Activated naive CD8-positive, alpha-beta T cell treated with anti-CD3 and anti-CD28 coated beads for 36 hours (primary cell): ENCODE measurements at places on chromosomes 2 and 18. TPM values are rescaled to one million over a fixed set of nuclear protein-coding genes. Genes with fewer than 3 reads are reported as not detected.

DPP10 gene
- total RNA-seq = not detected

LYG2 gene
- not detected for total RNA-seq

RUFY4 gene
- total RNA-seq = 2.0 TPM

SATB2 gene
- total RNA-seq = 0.28 TPM

FRZB gene
- not detected for total RNA-seq

ANKRD30BL gene
- not detected for total RNA-seq

NR4A2 gene
- total RNA-seq = 49.9 TPM

CRACDL gene
- 0.33 TPM for total RNA-seq

FARP2 gene
- 36.8 TPM for total RNA-seq

DNA sequence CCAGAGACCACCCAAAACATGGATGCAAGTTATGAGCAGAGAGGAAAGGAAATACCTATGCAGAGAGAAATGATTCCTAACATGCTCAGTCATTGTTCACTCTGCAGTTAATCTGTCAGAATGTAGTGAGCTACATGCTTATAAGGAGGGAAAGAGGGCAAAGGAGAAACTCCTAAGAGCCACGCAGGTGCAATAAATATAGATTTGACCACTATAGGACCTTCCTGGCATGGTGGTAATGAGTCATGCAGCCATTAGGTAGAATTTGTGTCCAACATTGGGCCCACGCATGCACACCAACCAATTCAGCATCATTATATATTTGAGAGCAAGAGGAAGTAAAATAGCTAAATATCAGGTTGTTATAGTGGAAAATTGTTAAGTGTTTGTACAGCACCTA, 699.9 kb downstream of the DSC3 start:
- DNase-seq = no peak

DNA sequence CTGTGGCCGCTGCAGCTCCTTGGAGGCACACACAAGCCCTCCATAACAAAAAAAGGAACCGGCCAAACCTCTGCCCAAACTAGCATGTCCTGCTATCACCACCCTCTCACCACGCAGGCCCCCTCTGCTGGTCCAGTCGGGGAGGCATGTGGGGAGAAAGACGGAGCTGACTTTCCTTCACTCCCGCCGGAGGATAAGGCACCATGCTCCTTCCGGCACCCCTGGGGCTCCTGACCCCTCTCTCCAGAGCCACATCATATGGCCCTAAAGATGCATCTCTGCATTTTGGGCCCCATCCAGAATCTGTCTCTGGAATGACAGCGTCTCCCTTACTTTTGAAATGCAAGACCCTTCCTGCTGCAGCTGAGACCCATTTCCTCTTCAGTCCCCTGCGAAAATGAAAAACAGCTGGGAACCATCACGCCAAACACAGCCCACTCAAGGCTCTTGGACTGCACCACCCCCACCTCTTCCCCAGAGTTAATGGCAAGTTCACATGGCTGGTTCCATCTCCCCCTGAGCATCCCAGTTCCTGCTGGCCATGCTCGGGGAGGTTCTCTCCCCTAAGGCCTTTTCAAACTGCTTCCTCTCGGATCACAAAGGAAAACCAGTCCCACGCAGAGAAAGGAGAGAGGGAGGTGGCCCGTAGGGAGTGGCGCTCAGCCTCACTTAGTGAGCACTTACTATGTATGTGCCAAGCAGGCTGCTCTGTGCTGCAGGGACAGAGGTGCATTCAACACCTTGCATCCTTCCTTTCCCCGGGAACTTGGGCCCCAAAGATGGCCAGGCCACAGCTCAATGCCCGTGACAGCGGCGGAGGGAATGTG, 35.2 kb upstream of the MLPH start:
- no peak for DNase-seq

- DNase-seq = no peak
Observed at GRCh38 chr2:26578113-26578458, 63.1 kb downstream of the CIB4 start.

DNA sequence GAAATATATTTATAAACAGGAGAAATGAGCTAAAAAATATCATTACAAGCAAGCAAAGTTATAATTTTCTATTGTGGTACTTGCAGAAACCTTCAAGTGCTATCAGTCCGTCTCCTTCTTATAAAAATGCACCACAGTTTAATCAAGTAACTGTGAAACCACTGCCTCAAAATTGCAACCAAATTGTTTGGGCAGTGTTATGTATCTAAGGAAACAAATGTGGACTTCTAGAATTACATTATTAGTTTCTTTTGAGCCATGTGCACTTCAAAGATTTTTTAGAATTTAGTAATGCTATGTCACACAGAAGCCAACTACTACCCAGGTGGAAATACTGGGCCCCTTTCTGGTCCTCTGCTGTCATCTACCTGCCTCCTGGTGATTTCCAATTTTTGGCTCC, 495.6 kb downstream of the NYAP2 start:
- DNase-seq = no peak

DNA sequence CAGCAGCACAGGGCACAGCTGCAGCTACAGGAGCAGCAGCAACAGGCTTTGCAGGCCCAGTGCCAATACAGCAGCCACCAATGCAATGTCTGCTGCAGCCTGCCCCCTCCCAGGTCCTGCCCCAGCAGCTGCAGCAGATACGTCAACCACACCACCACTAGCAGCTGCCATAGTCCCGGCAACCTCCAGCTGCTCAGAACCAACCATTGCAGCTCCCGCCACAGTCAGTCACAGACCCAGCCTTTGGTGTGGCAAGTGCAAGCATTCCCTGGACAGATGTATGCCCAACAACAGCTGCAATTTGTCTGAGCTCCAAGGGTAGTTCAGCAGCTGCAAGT, 53.3 kb upstream of the TUBA3E start:
- no peak for DNase-seq

GRCh38 chr2:237315170-237315828, 98.7 kb downstream of the COL6A3 start:
- no peak for DNase-seq

- no peak for DNase-seq
Observed at GRCh38 chr2:207180741-207181140, 15.0 kb upstream of the KLF7 start.

- DNase-seq = no peak
Observed at GRCh38 chr2:173412628-173413027, 58.0 kb downstream of the CDCA7 start.

DNA sequence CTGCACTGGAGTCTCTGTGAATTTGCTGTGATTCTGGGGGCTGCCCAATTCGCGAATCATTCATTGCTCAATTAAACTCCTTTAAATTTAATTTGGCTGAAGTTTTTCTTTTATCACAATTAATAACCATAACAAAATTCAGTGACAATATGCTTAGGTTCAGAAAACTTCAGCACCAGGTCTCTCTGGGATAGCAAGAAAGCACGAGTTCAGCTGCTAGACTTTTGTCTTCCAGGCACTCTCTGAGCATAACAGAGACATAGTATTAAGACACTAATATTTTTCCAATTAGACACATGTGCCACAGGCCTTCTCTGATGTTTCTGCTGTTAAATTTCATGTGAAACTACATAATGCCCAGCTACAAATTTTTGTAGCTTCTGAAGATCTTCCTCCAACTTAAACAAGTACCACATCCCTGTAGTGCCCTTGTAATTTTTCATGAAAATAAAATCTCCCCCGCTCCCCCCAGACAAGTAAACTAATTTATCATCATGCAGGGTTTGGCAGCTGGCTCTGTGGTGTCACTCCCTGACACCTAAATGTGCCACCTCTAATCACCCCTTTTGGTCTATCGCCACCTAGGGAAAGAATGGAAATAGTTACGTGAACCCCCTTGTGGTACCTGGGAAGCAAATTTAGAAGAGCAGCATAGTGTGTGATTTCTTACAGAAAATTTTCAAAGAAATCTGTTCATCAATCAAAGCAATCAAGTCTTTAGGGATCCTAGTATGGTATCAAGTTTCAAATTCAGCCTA, 94.1 kb downstream of the CSRNP3 start:
- DNase-seq = no peak

DNA sequence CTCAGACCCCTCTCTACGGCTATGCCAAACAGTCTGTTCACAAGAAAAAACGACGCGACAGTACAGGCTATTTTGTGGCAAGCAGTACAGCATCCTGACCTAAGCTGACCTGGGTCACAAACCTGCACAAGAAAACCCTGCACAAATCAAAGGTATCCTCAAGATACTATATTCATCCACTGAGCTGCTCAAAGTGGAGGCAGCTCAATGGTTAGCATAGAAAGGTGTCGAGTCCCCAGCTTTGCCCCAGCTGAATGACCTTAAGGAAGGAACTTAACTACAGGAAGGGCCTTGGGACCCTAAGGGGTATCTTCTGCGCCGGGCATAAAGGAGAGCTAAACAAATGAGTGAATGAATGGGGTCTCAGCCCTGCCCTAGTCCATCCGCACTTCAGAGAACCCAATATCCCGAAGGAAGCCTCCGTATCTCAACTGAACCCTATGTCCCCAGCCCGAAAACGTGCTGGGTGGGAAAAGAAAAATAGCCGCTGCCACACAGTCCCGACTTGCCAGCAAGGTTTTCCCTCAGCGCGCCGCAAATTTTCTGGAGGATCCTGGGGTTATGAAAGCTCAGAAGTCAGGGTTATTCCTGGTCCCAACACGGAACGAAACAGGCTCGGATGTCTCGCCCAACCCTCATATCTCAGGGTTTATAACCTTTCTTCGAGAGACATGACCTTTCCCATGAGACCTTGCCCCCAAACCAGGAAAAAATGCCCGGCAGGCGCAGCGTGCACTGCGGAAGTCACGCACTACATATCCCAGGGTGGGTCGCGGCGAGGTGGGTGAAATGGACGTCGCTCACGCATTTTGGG, at the start of gene FASTKD1:
FASTKD1 (minus strand) TSS at position 706 of the 814 bp plus-strand sequence. CDS start 1,836 bp downstream, outside the sequence.
- peak; percentile 87 for DNase-seq

DNA sequence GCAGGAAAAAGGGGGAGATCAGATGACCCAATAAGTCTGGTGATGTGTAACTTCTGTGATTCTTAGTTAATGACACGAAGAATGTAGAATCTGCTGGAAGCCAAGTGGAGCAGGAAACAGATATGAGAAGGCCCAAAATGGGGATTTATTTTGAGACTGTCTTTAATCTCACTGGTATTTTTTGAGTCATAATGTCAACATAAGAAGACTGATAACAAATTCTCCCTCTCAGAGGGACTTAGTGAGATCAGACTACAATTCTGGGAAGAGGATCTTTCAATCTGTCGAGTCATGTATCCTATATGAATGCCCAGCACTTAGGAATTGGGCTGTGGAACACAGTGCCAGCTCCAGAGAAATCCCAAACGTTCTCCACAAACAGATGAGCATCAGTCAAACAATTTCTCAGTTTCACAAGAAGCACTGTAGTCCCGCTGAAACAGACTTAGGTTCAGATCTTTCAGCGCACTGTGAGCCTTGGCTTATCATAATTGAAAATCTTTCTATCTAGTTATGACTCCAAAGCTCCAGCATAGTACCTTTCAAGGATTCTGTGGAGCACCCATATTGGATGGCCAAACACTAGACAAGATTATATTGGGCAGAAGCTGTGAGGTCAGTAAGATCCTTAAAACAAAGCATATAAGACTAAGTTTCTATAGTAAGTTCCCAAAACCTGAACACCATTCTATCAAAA, 738.2 kb downstream of the LRP1B start:
- DNase-seq = no peak

GRCh38 chr18:23232331-23232730, 97.0 kb downstream of the CABLES1 start:
- no peak for DNase-seq

DNA sequence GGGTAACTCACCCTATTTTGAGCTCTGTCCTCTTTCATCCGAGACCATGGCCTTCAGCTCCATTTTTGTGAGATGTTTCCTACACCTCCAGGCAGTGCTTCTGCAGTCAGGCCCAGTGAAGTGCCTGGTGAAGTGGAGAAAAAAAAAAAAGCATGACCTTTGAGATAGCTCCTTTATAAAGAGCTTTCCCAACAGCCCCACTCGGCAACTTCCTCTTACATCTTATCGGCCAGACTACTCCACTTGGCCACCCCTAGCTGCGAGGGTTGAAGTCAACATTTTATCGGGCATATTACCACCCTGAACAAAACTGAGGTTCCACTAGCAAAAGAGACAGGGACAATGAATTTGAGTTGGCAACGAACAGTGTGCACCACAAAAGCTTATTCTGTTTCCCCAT, 124.8 kb upstream of the RNF152 start:
- no peak for DNase-seq

DNA sequence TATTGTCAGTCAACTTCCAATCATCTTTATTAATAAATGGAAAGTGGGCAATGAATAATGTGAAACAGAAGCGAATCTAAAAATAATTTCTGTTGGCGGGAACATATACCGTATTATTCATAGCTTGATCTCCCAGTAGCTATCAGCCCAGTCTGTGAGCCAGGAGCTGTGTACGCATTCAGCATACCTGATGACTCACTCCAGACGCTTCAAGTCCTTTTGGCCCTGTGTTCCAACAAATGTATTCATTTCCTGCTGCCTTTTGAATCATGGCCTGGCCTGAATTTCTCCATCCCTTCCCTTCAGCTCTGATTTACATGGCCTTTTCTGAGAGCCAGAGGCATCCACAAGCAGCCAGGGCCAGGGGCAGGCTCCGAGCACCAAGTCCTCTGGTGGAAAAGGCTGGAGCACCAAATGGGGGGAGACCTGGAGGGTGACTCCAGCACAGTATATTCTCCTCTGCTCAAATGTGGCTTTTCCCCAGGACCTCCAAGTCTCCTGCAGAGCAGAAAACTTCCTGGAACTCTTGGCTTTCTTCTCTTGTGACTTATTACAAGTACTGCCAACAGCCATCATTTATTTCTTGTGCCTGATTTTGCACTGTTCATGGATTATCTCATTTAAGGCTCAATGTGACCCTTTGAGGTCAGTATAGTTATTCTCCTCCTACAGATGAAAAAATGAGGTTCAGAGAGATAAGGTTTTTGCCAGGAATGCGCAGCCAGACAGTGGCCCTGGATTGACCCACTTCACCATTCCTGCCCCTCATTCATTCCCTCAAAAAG, 108.7 kb downstream of the EN1 start:
- no peak for DNase-seq

GRCh38 chr18:37176621-37176934, 347.7 kb downstream of the KIAA1328 start:
- no peak for DNase-seq

GRCh38 chr2:202494300-202495229, 118.4 kb downstream of the BMPR2 start:
- DNase-seq = no peak
